ENCODE measurements at places on chromosomes 4 and X.

- no peak for DNase-seq
These were observed 33.0 kb upstream of the FRAS1 start for GRCh38 chr4:78024085-78024484.

- no peak for DNase-seq
These were observed 53.3 kb downstream of the RFC1 start for GRCh38 chr4:39312816-39313215.

GRCh38 chr4:123449780-123450179 is 53.2 kb downstream of the SPRY1 start:
- DNase-seq, result no peak

- DNase-seq, result no peak
These were observed 140.9 kb downstream of the SPATA18 start for GRCh38 chr4:52192001-52192400.

- no peak for DNase-seq
These were observed 71.6 kb upstream of the TET2 start for GRCh38 chr4:105075045-105075444.

GRCh38 chrX:70476934-70477733 is 32.5 kb downstream of the DLG3 start:
- no peak for DNase-seq

- DNase-seq, result no peak
These were observed 59.3 kb downstream of the AREG start for GRCh38 chr4:74504212-74504611.

DNA sequence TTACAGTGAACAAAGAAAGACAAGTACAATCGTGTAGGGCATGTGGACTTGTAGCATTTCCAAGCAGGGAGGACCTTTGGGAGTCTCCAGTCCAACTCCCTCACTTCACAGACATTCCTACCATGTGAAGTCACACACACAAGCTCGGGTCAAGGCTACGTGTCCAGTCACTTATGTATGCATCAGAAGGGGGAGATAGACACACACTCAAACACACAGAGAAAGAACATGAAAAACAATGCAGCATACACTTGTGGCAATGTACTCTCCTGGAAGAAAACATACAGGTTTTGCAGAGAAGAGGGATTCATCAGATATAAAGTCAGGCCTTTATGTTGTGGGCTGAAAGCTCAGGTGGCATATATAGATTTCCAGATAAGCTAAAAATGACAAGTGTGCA is 136.1 kb upstream of the MID1 start:
- no peak for DNase-seq

DNA sequence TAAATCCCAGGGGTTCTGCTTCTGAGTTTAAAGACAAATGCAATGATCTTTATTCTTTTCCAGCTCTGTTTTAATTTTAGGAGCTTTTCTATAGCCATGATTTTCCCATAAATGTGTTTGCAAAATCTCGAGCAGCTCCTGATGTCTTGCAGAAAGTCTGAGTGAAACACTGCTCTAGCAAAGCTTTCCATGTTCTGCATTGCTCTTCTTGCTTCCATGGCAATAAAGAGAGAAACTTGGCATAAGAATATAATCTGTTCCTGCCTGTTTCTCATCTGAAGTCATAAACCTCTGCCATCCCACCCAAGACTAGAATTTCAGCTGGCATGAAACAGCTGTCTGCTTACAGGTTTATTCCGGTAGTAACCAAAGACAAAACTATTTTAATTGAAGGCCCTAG is 254.5 kb downstream of the SPRY1 start:
- no peak for DNase-seq

- no peak for DNase-seq
These were observed 155.6 kb upstream of the PACRGL start for GRCh38 chr4:20544645-20545044.

GRCh38 chrX:119885554-119886428 is 9.9 kb upstream of the AKAP14 start:
- DNase-seq, result no peak

GRCh38 chr4:26893491-26893890 is 32.9 kb downstream of the STIM2 start:
- DNase-seq, result no peak

GRCh38 chrX:44042751-44043150 is 69.6 kb upstream of the NDP start:
- DNase-seq, result no peak

DNA sequence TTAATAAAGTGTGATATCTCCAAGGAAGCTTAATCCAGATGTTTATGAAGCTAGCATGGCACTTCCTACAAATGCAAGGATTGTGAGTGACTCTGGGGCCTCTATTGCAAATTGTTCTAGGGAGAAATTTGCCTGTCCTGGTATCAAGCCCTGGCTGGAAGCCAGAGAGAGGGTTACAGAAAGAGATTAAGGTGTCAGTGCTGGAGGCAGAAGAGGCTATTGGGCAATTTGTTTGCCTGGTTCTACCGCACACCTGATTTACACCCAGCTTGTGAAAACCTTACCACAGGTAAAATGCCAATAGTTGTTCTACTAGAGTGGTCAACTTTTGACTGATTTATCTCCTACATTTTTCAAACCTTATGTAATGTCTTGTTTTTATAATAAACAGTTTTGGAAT is 186.7 kb upstream of the FAT1 start:
- DNase-seq, result no peak

DNA sequence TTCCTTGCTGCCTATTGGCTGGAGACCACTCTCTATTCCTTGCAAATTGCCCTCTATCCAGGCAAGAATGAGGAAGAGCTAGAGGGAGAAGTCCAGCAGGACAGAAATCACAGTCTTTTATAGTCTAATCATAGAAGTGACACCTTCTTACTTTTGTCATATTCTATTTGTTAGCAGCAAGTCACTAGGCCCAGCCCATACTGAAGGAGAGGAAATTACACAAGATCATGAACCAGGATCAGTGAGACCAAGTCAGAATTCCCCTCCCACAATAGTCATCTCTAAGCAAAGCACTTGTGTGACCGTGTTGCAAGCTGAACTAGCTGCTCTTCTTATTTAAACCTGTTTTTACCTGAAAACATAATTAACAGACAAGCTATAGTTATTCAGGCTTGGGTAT is 317.7 kb downstream of the INPP4B start:
- DNase-seq, result no peak

- DNase-seq, result no peak
These were observed 10.5 kb downstream of the GPR82 start for GRCh38 chrX:41734530-41734929.

DNA sequence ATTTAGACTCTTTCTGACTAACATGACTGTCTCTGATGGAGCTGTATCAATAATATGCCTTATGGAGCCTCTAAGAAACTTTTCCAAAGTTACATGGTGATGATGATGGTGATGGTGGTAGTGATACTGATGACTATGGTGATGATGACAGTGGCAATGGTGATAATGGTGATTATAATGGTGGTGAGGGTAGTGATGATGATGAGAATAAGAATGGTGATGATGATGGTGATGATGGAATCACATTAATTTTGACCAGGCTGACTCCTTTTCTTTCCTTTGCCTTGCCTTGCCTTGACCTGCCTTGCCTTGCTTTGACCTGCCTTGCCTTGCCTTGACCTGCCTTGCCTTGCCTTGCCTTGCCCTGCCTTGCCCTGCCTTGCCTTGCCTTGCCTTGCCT is 31.7 kb upstream of the AREG start:
- no peak for DNase-seq

- no peak for DNase-seq
These were observed 230.1 kb upstream of the GALNTL6 start for GRCh38 chr4:171582961-171583581.

GRCh38 chr4:101753721-101754120 is 36.8 kb upstream of the BANK1 start:
- no peak for DNase-seq

DNA sequence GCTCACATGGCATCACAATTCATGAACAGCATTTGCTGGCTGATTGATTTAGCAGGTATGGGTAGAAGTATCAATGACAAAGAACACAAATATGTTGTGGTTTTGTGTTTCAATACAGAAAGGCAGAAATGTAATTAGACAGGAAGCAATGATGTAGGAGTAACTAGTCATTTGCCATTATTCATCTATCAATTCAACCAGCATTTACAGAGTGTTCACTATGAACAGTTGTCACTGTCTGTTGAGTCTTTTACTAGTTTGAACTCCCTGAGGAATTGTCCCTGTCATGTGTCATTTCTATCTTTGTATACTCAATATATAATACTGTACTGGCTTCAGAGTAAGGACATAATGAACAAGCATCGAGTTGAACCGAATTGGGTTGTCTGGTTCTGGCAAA is 51.5 kb upstream of the ARHGAP24 start:
- DNase-seq, result no peak

DNA sequence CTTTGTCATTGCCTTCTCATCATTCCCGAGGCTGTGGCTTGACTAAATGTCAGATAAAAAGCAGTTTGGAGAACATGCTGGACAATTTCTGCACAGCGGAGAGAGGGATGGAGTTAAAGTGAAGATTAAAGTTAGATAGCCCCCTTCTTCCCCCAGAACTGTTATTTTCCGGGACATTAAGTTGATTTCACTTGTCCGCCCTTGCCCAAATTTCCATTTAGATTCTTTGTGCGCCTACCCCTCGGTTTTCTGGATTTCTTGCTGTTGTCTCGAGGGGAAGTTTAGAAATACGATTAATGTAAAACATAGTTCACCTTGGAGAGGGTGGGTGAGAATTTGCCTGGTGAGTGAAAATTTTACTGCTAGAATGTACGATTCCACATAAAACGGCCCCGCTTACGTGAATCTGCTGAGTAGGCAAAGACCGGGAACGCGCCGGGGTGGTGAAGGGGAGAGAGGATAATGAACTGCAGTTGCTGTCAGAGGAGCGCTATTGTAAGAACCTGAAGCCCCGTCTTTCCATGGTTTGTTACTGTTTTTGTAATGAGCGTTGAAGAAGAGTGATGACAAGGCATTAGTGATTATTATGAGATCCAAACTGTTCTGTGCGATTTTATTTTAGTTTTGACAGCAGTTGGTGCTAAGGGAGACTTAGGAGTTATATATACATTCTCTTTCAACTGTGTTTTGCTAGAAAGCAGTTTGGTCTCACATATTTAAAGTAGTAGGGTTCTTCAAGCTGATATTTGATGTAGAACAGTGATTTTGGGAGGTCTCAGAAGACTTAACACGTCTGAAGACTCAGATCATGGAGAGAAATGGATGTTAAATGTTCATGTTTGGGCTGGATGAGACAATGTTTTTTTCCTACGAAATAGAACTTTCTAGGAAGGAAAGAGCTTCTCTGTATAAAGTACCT is 73.0 kb downstream of the AFF1 start:
- DNase-seq, result peak; percentile 50

DNA sequence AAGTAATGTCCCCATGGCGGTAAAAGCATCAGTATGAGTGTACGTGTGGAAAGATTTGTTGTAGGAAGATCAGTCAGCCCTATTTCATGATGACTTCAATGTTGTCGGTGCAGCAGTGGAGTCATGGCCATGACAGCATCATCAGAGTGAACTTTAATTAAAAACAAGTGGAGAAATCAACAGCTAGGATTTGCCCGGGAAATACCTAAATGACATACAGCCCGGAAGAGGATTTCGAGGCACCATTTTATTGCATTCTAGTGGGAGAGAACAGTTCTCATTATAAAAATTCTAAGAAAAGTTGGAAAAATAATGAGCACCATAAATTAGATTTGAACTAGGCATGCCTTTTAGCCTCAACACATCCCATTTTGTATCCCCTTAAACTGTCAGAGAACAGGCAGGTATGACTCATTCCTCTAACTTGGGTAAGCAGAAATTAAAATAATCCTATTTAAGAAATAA is 170.1 kb downstream of the SHROOM3 start:
- DNase-seq, result no peak

DNA sequence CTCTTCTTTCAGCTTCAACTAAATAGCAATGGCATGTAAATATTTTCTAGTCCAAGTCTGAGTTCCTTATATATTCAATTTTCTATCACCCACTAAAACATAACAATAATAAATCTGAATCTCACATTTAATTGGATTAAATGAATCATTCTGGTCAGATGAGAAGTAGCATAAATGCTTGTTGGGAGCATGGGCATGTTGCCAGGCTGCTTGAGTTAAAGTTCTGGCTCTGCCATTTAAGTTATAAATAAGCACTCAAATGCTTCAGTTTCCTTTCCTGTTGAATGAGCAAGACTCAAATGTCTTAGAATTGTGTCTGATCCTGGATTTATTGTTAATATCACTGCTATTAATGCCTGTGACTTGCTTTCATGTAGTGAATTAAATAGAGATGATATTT is 496.3 kb downstream of the STPG2 start:
- no peak for DNase-seq

GRCh38 chr4:85905761-85906160 is 430.8 kb downstream of the ARHGAP24 start:
- DNase-seq, result no peak

- no peak for DNase-seq
These were observed 38.7 kb upstream of the NDST4 start for GRCh38 chr4:115152081-115152480.

GRCh38 chr4:8534611-8535010 is 45.6 kb upstream of the GPR78 start:
- DNase-seq, result no peak

- DNase-seq, result peak; percentile 64
These were observed 1.4 kb downstream of the SPATA4 start for GRCh38 chr4:176193938-176194337.

- DNase-seq, result no peak
These were observed 384.4 kb upstream of the PABPC4L start for GRCh38 chr4:134585972-134586371.

DNA sequence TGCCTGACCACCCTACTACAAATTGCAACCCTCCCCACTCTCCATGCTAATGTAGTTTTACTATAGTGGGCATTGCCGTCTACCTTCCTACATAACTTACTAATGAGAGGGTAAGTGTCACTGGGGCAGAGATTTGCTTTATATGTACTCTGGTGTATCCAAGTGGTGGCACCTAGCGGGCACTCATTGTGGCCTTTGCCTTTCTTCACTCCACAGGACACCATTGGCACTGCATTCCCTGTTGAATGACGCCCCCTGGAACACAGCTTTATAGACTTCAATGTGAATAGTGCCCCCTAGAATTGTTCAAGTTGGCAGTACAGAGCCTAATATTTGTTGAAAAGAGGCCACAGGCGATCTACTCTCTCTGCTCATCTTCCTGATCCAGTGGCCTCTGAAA is 215.8 kb downstream of the MID1IP1 start:
- no peak for DNase-seq

- DNase-seq, result peak; percentile 6
These were observed 25.5 kb downstream of the MOB1B start for GRCh38 chr4:70927502-70928137.

DNA sequence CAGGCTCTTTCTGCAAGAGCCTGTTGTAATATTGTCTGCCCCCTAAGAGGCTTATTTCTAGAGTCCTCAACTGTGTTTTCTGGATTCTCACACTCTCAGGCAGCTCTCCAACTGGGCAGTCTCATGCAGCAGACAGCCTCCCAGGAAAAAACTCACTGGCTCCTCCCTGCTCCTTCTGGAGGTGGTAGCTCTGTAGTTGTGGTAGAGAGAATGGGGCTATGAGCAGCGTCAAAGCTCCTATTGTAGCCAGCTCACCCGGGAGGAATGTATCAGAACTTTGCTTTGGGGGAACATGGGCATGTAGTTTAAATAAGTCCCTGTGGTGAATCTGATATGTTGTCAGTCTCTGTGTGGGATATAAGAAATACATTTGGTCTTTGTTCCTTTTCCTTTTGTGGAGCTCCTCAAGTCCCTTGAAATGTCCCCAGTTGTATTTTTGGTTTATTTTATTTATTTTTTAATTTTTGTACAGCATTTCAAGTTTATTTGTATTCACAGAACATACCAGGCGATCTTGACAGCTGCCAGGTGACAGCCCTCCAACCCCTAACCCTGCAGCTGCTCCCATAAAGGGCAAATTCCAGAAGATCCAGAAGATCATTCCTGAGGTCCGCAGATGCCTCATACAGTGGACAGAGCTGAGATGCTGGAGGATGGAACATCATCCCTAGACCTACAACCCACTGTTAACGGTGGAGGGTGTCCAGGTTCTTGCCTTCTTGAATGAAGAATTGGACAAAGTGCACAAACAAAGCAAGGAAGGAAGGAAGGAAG is 45.7 kb downstream of the TRIM61 start:
- DNase-seq, result no peak
